Left ventricle myocardium superior (tissue), 1 donor: ENCODE measurements at places on chromosomes 13 and 19. TPM values are rescaled to one million over a fixed set of nuclear protein-coding genes. Genes with fewer than 3 reads are reported as not detected.

DNA sequence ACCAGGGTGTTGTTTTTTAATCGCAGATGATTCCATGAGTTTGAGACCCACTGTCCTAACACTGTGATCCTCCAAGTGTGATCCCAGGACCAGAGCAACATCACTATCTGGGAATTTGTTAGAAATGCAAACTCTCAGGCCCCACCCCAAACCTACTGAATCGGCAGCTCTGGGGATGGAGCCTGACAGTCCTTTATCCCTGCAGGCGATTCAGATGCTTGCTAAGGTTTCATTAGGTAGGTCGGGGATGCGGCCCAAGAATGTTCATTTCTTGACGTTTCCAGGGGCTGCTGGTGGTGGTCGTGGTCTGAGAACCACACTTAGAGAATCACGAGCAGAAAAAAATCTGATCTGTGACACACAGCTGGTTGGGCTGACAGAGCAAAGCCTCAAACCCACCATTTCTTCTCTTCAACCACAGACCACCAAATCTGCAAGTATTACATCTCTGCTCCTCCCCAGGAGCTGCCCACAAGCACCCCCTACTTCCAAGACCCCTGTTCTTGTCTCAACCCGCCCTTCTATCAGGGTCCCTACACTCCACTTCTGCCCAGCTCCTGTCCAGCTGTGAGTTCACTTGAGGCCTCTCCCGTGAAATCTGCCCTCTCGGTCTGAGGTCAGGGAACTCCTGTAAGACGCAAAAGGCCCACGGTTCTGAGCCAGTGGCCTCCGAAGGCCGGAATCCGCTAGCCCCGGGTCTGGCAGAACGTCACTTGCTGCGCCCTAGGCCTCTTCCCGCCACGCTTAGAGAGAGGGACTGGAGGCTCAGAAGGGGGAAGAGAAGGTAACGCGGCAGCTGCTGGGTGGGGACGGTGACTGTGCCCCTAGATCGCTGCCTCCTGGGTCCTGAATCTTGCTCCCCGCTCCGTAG lies 1.1 kb upstream of the FARP1 start:
- DNase-seq: peak; percentile 46

The GFY gene
- not detected for total RNA-seq

- peak; percentile 58 for DNase-seq
Observed at GRCh38 chr19:45515081-45515624, 7.9 kb downstream of the VASP start.

DNA sequence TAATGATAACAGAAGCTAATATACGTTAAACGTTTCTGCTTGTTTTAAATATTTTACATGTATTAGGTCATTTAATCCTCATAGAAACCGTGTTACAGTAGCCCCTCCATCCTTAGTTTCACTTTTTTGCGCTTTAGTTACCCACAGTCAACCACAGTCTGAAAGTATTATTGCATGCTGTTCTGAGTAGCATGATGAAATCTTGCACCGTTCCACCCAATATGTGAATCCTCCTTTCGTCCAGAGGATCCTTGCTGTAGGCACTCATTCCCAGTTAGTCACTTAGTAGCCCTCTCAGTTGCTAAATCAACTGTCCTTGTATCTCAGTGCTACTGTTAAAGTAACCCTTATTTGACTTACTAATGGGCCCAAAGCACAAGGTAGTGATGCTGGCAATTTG lies 257.8 kb downstream of the ENOX1 start:
- no peak for DNase-seq

DNA sequence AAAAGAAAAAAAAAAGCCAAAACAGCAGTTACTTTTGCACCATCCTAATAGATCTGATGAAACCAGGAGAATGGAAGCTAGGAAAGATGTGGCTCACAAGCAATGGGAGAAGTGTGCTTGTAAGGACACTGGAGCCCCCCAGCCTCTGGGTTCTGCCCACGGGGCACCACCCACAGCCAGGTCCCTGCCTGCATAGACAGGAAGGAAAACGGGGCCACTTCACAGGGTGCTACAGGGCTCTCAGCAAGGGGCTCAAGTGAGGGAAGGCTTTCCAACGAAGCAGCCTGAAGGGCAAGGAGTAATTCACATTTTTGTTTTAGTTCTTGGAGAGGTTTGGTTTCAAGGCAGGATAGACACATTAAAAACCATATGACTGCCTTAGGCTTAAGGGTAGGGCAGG lies 42.7 kb downstream of the BRD4 start:
- no peak for DNase-seq

GRCh38 chr13:76331943-76332712 lies 554.1 kb downstream of the KCTD12 start:
- DNase-seq: no peak

- DNase-seq: no peak
Observed at GRCh38 chr19:12886651-12886968, 391 bp downstream of the KLF1 start.
